ENCODE measurements at places on chromosomes 3 and 15.

DNA sequence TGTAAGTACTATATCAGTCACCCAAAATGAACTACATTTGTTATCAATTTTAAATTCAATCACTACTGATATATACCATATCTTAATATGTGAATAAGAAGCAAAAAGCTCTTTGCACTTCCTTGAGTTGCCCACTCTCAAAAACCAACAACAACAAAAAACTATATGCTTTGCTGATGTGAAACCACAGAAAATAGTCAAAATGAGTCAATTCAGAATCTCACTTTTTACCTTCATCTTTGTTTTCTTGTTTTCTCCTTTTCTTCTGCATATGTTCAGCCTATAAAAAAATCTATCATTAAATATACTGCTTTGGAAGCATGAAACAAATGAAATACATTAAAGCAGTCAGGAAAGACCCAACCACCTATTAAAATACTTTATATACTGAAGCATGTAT lies 80.7 kb downstream of the UBR1 start:
- no peak for DNase-seq

- no peak for DNase-seq
Measured at GRCh38 chr3:62295571-62295970, 77.8 kb downstream of the FEZF2 start.

DNA sequence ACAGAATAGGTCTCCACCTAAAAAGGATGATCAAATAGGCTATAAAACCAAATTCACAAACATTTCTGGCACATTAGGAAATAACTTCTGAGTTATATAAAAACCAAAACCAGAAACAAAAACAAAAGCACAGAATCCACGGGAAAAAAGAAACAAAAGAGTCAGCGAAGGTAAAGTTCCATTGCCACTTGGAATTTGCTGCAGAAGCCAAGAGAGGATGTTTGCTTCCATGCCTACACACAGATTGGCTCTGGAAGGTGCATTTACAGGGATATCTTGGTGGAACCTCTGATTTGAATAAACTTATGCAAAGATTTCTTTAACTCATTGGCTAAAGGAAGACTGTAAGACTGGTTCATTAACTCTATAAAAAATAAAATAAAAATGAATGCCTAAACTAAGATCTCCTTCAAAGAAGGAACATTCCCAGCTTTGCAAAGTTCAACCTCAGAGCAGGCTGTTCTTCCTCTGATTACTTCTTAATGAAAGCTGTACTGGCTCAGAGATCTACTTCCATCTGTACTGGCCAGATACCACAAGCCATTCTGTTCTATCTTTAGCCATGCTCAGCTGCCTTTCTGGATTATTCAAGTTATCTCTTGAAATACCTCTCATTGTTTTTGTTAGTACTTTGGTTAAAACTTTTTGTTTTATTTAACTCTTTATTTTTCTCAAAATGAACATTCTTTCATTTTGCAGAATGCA lies 537.5 kb upstream of the CCDC54 start:
- no peak for DNase-seq

DNA sequence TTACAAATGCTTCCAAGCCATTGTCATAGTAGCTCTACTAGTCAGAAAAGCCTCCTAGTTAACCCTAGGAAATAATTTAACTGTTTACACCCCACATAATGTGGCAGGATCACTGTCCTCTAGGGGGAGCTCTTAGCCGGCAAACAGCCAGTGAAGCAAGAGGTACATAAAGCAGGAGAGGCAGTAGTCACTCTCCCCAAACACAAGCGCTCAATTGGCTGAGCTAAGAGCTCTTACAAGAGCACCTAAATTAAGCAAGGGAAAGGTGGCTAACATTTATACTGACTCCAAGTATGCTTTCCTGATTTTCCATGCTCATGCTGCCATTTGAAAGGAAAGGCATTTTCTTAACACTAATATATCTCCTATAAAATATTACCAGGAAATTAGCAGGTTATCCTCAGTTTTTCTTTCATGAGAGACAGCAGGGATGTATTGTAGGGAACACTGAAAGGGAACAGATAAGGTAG lies 37.6 kb downstream of the NCEH1 start:
- DNase-seq, result peak; percentile 58

- no peak for DNase-seq
Measured at GRCh38 chr3:50340448-50341329, at the start of gene RASSF1. Gene RASSF1 (minus strand): TSS chr3:50340836. CDS start chr3:50340805, 31 bp downstream.

DNA sequence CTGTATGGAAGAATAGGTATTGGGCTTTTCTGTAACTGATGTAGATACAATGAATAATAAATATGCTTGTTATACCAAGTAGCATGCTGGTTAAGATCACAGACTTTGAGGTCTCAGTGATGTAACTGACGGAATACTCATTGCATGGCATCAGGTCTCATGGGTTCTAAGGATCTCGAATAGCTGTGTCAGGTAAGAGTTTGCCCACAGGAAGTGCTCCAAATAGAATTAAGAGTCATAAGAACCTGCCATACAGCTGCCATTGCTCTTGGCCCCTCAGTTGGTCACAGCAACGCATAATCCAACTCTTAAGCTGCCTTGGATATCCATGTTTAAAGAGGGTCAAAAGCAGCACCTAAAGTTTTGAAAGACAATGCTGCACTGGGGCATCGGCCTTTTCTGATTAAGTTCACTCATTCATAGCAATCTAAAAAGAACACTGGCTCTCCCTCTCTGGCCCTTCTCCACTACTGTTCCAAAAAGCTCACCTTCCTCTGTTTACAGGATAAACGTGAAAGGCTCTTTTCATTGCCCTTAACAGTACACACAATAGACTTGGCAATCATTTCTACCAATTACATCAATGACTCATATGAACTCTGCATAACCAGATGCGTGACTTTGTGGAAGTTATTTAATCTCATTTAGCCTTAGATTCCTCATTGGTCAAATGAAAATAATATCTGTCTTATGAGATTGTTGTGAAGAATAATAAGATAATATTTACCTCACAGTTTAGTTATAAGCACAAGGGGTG lies 74.6 kb downstream of the ZBTB20 start:
- no peak for DNase-seq

- DNase-seq, result no peak
Measured at GRCh38 chr3:126511291-126511690, 6.3 kb downstream of the UROC1 start.

- DNase-seq, result no peak
Measured at GRCh38 chr3:169509780-169510692, 153.5 kb downstream of the MECOM start.

- DNase-seq, result no peak
Measured at GRCh38 chr15:77546050-77546501, 86.6 kb downstream of the LINGO1 start.

Data from SHP77 treated with DMSO at 0.1 percent for 48 hours (cell line).